ENCODE measurements at places on chromosomes 1 and 21. TPM values are rescaled to one million over a fixed set of nuclear protein-coding genes. Genes with fewer than 3 reads are reported as not detected.

LCE2C gene
- not detected for total RNA-seq

TUT4 gene
- total RNA-seq: 13.7 TPM

SLX9 gene
- total RNA-seq: 22.9 TPM

UBXN10 gene
- total RNA-seq: not detected

TBX19 gene
- 0.32 TPM for total RNA-seq

LCE3B gene
- not detected for total RNA-seq

GPR61 gene
- total RNA-seq: not detected

Measured in cardiac atrium fibroblast (primary cell).